ENCODE measurements at places on chromosomes 1 and 21. TPM values are rescaled to one million over a fixed set of nuclear protein-coding genes. Genes with fewer than 3 reads are reported as not detected.

DNA sequence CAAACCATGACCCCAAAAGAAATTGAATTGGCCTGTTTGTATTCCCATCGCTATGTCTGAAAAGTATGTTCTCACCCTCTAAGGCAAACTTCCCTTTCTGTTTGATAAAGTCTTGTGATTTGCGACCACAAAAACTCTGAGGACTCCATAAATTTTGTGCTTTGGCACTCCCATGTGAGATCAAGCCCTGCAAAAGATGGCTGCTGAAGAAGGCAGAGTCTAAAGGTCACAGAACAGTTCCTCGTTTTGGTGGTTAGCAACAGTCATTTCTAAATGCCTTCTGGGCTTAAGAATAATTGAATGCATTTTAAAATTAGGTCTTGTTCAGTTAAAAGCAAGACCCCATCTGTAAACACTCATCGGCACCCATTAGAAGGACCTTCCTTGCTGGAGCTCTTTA lies 441.6 kb downstream of the OMA1 start:
- DNase-seq: no peak
- H3K27me3 ChIP-seq: no peaks in the 10 kb centered on the region
- no peaks in the 10 kb centered on the region for H3K4me1 ChIP-seq
- no peaks in the 10 kb centered on the region for H3K36me3 ChIP-seq

DNA sequence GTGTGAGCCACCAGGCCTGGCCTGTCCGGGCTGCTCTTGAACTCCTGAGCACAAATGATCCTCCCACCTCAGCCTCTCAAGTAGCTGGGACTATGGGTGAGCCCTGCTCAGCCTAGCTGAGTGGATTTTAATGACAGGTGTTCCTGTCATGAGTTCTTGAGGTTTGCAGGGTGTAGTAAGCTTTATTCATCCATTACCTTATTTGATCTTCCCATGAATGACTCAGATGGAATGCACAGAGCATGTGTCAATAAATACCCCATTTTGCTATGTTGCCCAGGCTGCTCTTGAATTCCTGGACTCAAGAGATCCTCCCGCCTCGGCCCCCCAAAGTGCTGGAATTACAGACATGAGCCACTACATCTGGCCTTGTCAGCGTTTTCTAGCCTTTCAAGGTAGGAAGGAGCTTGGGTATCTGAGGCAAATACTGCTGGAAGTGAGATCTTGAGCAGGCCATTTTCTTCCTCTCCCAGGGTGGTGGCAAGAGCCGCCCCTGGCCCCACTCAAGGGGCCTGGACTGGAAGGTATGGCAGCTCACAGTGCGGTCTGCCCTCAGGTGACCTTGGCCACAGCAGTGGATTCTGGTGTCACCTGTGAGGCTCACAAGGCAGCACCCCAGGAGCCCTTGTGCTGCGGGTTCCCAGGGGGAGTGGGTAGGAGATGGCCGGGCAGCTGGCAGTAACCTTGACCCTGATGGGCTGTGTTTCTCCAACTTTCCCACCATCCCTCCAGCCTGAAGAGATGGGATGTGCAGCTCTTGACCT lies 20.0 kb downstream of the PIK3CD start:
- no peaks in the 10 kb centered on the region for H3K36me3 ChIP-seq
- DNase-seq: no peak
- H3K27me3 ChIP-seq: no peaks in the 10 kb centered on the region
- no peak overlapping the region for H3K4me3 ChIP-seq

GRCh38 chr1:172286629-172287076 lies 133.8 kb upstream of the C1orf105 start:
- no peak overlapping the region for H3K27ac ChIP-seq
- no peaks in the 10 kb centered on the region for H3K4me1 ChIP-seq
- H3K36me3 ChIP-seq: no peaks in the 10 kb centered on the region
- no peak for DNase-seq

- no peak overlapping the region for H3K27ac ChIP-seq
- peak; percentile 17 for DNase-seq
- peaks cover 9% of the 10 kb centered on the region for H3K4me1 ChIP-seq
- H3K27me3 ChIP-seq: no peaks in the 10 kb centered on the region
- no peaks in the 10 kb centered on the region for H3K36me3 ChIP-seq
- H3K4me3 ChIP-seq: no peak overlapping the region
Observed at GRCh38 chr21:44695184-44695583, 1.8 kb upstream of the KRTAP10-12 start.

GRCh38 chr1:145804235-145805045 lies 19.5 kb downstream of the RNF115 start:
- no peak overlapping the region for H3K27ac ChIP-seq
- no peaks in the 10 kb centered on the region for H3K27me3 ChIP-seq
- no peaks in the 10 kb centered on the region for H3K36me3 ChIP-seq

TRNP1 gene
- 23.6 TPM for total RNA-seq

IL22RA1 gene
- 2.5 TPM for total RNA-seq

- H3K4me3 ChIP-seq: no peak overlapping the region
- no peaks in the 10 kb centered on the region for H3K36me3 ChIP-seq
- no peak for DNase-seq
Observed at GRCh38 chr1:202165267-202165941, 5.0 kb upstream of the PTPN7 start.

FMO1 gene
- total RNA-seq: not detected

GRCh38 chr1:12756768-12757413 lies 10.9 kb downstream of the CFAP107 start:
- H3K36me3 ChIP-seq: no peaks in the 10 kb centered on the region
- H3K4me1 ChIP-seq: no peaks in the 10 kb centered on the region
- no peaks in the 10 kb centered on the region for H3K27me3 ChIP-seq

- H3K27me3 ChIP-seq: no peaks in the 10 kb centered on the region
- no peak overlapping the region for H3K4me3 ChIP-seq
- no peaks in the 10 kb centered on the region for H3K4me1 ChIP-seq
- DNase-seq: no peak
Observed at GRCh38 chr1:59176471-59176870, 120.4 kb upstream of the FGGY start.

DHDDS gene
- 46.9 TPM for total RNA-seq

- no peaks in the 10 kb centered on the region for H3K27me3 ChIP-seq
- DNase-seq: no peak
- H3K36me3 ChIP-seq: no peaks in the 10 kb centered on the region
- H3K27ac ChIP-seq: no peak overlapping the region
- H3K4me1 ChIP-seq: peaks cover 3% of the 10 kb centered on the region
Observed at GRCh38 chr1:98056781-98057180, 135.9 kb upstream of the DPYD start.

UMODL1 gene
- total RNA-seq: 0.21 TPM

OR6N2 gene
- not detected for total RNA-seq

ST6GALNAC3 gene
- total RNA-seq: 16.0 TPM

TMEM269 gene
- total RNA-seq: 0.68 TPM

DNA sequence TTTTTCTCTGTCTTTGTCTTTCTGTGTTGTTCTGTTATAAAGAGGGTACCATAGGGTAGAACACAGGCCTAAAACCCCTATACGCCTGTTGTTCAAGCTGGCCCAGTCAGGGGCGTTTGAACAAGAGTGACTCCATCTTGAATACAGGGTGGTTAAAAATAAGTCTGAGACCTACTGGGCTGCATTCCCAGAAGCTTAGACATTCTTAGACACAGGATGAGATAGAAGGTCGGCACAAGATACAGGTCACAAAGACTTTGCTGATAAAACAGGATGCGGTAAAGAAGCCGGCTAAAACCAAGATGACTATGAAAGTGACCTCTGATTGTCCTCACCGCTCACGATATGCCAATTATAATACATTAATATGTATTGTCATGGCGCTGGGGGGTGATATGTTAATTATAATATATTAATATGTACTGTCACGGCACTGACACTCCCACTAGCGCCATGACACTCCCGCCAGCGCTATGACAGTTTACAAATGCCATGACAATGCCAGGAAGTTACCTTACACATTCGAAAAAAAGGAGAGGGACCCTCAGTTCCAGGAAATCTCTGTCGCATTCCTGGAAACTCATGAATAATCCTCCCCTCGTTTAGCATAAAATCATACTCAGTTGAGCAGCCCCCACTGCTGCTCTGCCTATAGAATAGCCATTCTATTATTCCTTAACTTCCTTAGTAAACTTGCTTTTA lies 58.5 kb upstream of the KLHDC7A start:
- H3K27me3 ChIP-seq: no peaks in the 10 kb centered on the region
- peaks cover 4% of the 10 kb centered on the region for H3K4me1 ChIP-seq
- H3K4me3 ChIP-seq: no peak overlapping the region
- no peaks in the 10 kb centered on the region for H3K36me3 ChIP-seq
- H3K27ac ChIP-seq: no peak overlapping the region

- H3K4me1 ChIP-seq: no peaks in the 10 kb centered on the region
- no peaks in the 10 kb centered on the region for H3K27me3 ChIP-seq
- DNase-seq: no peak
- H3K36me3 ChIP-seq: no peaks in the 10 kb centered on the region
- H3K4me3 ChIP-seq: no peak overlapping the region
Observed at GRCh38 chr21:40016234-40016633, 149.0 kb downstream of the PCP4 start.

- peak overlapping the region; percentile 75 for H3K27ac ChIP-seq
- no peak overlapping the region for H3K4me3 ChIP-seq
- peaks cover 3% of the 10 kb centered on the region for H3K36me3 ChIP-seq
- peaks cover 38% of the 10 kb centered on the region for H3K4me1 ChIP-seq
- no peaks in the 10 kb centered on the region for H3K27me3 ChIP-seq
- peak; percentile 61 for DNase-seq
Observed at GRCh38 chr1:166843769-166844596, 4.7 kb downstream of the POGK start.

SPAG17 gene
- total RNA-seq: not detected

- H3K27me3 ChIP-seq: no peaks in the 10 kb centered on the region
- H3K4me1 ChIP-seq: peaks cover 28% of the 10 kb centered on the region
- no peak overlapping the region for H3K27ac ChIP-seq
- H3K4me3 ChIP-seq: no peak overlapping the region
- DNase-seq: no peak
- H3K36me3 ChIP-seq: no peaks in the 10 kb centered on the region
Observed at GRCh38 chr1:56329970-56330369, 249.4 kb downstream of the PLPP3 start.

CFHR4 gene
- not detected for total RNA-seq

GRCh38 chr1:8040586-8040985 lies 14.5 kb upstream of the ERRFI1 start:
- no peak for DNase-seq
- no peak overlapping the region for H3K27ac ChIP-seq
- no peaks in the 10 kb centered on the region for H3K36me3 ChIP-seq
- no peaks in the 10 kb centered on the region for H3K27me3 ChIP-seq
- H3K4me1 ChIP-seq: no peaks in the 10 kb centered on the region

Data from Caco-2 (cell line).